Nasal cavity respiratory epithelium epithelial cell of viscerocranial mucosa (primary cell): ENCODE measurements at places on chromosomes 1 and 21. TPM values are rescaled to one million over a fixed set of nuclear protein-coding genes. Genes with fewer than 3 reads are reported as not detected.

UBASH3A gene
- not detected in 2 replicates for total RNA-seq

SYT6 gene
- total RNA-seq = not detected in 2 replicates

CFHR5 gene
- total RNA-seq = not detected in 2 replicates

TACSTD2 gene
- 178 and 640 TPM in 2 replicates for total RNA-seq

SPTA1 gene
- total RNA-seq = not detected in 2 replicates

CNTN2 gene
- total RNA-seq = not detected in 2 replicates

KRTAP21-2 gene
- total RNA-seq = not detected in 2 replicates

TNNT2 gene
- 0.68 and 1.3 TPM in 2 replicates for total RNA-seq

FCER1G gene
- total RNA-seq = 0.34 TPM in 1 of 2 replicates, not detected in the other

RHD gene
- total RNA-seq = not detected in 2 replicates

PRKACB gene
- total RNA-seq = 5.5 and 11.4 TPM in 2 replicates

LEMD1 gene
- total RNA-seq = 1.5 and 6.8 TPM in 2 replicates

TCHH gene
- under 0.01 and 0.14 TPM in 2 replicates for total RNA-seq

MYBPH gene
- not detected in 2 replicates for total RNA-seq

HMCN1 gene
- 0.85 and 1.0 TPM in 2 replicates for total RNA-seq

DPH2 gene
- total RNA-seq = 31.4 and 39.6 TPM in 2 replicates

SLAMF9 gene
- 0.14 and 6.8 TPM in 2 replicates for total RNA-seq

DFFB gene
- 3.4 and 4.5 TPM in 2 replicates for total RNA-seq

DFFA gene
- 55.0 and 68.5 TPM in 2 replicates for total RNA-seq

ADAM30 gene
- total RNA-seq = not detected in 2 replicates

TRIM58 gene
- total RNA-seq = under 0.01 TPM in 1 of 2 replicates, not detected in the other

F11R gene
- 210 and 292 TPM in 2 replicates for total RNA-seq

ALX3 gene
- total RNA-seq = not detected in 2 replicates
